Skeletal muscle cell (primary cell): ENCODE measurements at places on chromosomes 6 and 20.

DNA sequence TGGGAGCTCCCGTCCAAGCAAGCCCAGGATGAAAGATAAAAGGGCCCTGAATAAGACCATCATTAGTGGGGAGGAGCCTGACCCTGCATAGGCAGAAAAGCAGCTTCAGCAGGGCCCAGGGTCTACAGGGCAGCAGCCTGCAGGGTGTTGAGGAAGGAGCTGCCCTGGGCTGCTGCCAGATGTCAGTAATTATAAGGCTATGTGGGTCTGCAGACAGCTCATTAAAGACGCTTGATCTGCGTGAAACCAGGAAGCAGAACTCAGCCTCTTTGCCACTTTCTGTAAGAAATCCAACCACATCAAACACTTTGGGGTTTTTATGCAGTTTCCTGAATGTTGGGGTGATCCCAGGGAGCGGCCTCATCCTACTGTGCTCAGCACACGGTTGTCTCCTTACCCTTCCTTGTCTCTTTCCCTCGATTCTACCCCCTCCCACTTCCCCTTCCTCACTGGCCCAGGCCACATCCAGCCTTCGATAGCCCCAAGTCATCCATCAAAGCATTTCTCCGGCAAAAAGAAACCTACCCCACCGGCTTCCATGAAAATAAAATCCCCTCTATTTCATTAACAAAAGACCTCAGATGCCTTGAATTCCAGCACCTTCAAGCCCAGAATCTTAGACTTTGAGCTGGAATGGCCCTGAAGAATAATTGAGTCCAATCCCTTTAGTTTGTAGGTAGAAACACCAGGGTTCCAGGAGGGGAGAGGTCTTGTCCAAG is 1.0 kb upstream of the TGM6 start:
- no peak for DNase-seq

DNA sequence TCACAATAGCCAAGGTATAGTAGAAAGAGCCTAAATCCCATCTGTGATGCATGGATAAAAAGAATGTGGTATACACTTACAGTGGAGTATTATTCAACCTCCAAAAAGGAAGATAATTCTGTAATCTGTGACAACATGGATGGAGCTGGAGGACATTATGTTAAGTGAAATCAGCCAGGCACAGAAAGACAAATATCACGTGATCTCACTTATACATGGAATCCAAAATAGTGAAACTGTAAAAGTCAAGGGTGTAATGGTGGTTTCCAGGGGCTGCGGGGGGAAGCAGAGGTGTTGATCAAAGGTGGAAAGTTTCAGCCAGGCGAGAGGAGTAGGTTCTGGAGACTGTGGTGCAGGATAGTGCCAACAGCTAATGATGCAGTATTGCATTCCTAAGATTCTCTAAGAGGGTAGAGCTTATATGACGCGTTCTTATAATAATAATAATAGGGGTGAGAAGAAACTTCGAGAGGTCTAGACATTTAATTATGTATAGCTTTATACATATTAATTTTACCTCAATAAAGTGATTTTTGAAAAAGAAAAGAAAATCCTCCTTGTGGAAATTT is 246.1 kb downstream of the FOXA2 start:
- no peak for DNase-seq

DNA sequence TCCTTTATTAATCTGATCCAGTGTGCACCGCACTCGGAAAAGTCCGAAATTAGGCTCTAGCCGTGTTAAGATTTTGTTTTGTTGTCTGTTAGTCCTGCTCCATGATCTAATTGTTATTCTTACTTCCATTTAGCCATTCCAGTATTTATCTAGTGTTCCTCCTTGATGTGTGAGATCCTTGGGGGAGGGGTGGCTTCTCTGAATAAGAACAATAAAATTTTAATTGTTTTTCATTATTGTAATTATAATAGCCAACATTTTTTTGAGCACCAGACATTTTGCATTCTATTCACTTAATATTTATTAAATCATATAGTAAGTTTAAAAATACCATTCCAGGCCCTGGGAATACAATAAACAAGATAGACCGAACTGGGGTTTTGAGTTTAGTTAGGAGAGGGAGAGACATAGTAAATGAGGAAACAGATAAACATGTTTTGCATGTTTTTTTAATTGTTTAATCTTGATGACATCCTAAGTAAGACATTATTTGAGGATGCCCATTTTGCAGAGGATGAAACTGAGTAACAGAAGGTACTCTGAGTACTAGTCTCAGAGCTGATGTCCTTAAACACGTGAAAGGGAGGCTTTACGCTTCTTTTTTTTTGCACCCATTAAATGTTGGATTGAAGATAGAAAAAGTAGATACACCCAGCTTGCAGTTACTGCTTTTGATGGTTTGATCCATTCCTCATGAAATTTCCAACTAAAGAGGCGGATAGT is 1.2 kb downstream of the CBFA2T2 start:
- no peak for DNase-seq

DNA sequence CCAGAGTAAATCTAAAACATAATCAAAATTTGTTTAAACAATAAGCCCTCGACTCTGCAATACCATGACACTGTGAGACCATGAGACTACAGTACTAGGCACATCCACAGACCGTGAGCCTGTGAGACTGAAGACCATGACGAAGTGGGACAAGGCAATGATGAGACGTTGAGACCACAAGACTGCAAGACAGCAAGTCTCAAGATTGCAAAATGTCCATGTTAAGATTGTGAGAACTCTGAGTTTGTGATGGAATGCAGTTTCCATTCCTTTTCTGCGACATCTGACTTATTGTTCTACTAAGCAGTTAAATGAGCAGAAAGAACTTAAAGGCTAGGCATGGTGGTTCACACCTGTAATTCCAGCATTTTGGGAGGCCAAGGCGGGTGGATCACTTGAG is 102.1 kb upstream of the PHACTR1 start:
- DNase-seq, result no peak
